ENCODE measurements at places on chromosomes 12 and 14. TPM values are rescaled to one million over a fixed set of nuclear protein-coding genes. Genes with fewer than 3 reads are reported as not detected.

- no peaks in the 10 kb centered on the region for H3K36me3 ChIP-seq
- no peaks in the 10 kb centered on the region for H3K4me1 ChIP-seq
- no peak overlapping the region for H3K27ac ChIP-seq
Measured at GRCh38 chr12:73057428-73057827, 785.3 kb downstream of the TRHDE start.

DNA sequence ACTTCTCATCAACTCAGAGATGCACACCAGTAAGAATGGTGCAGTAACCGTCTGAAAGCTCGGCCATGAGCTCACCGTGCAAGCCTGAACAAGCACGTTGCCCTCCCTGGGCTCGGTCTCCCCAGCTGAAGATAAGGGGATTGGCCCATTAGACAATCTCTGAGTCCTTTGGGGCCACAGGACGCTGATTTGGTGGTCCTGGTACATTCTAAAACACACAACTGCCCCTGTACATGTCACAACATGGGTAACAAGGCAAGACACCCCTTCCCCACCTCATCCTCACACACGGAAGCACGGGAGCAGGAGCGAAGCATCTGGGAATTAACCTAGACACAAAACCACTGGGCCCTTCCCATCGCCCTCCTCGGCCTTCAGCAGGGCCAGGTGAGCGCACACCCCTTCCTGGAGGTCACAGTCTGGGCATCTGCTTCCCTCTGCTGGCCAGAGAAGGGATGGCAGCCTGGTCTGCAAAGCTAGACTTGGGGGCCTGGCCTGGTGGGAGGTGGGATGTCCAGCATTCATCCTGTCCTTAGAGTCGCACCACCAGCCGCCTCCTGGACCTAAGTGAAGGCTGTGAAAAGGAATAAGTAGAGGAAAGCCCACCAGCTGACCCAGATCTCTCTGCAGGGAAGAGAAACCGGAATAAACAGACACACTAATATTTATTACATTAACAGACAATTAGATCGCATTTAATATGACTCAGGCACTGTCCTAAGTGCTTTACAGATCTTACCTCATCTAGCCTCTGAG, 18.9 kb upstream of the SMUG1 start:
- no peak overlapping the region for H3K27ac ChIP-seq
- no peaks in the 10 kb centered on the region for H3K4me1 ChIP-seq
- H3K4me3 ChIP-seq: no peak overlapping the region
- no peaks in the 10 kb centered on the region for H3K36me3 ChIP-seq
- H3K27me3 ChIP-seq: peaks cover 18% of the 10 kb centered on the region

GRCh38 chr12:52428121-52428520, 6.0 kb downstream of the KRT75 start:
- no peak for DNase-seq
- no peak overlapping the region for H3K27ac ChIP-seq
- no peak overlapping the region for H3K4me3 ChIP-seq
- H3K36me3 ChIP-seq: no peaks in the 10 kb centered on the region

DNA sequence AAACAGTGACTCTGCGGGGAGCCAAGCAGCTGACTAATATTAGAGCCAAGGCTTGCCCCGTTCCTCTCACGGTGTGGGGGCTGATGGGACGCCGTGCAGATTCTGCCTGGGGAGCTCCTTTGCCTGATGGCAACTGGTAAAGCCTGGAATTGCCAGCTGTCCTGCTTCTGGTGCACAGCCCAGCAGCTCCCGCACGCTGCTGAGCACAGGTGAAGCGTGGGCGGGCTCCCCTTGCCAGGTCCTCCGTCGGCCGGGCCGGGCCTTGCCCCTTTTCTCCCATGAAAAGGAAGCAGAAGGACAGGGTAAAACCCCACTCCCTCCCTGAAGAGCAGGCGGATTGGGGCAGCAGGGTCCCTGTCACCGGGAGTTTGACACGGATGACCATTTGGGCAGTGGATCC, 79.0 kb downstream of the WDR20 start:
- DNase-seq: no peak
- peaks cover 37% of the 10 kb centered on the region for H3K36me3 ChIP-seq
- H3K27me3 ChIP-seq: no peaks in the 10 kb centered on the region
- H3K27ac ChIP-seq: no peak overlapping the region

DNA sequence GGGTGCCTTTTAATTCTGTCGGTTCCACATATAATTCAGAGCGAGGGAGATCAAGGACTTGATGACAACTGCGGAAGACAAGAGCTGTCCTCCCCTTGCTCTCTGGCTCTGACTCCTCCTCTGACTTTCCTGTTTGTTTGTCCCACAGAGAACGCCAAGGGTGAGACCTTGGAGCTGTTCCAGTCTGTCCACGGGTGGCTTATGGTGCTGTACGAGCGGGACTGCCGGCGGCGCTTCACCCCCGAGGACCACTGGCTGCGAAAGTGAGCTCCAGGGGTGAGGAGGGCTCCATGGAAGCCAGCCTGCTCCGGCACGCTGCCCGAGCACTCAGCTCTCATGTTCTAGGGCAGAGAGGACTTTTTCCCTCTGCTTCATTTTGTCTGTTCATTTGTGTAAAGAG, 32.8 kb downstream of the UBE3B start:
- H3K27ac ChIP-seq: no peak overlapping the region
- no peak overlapping the region for H3K4me3 ChIP-seq
- no peaks in the 10 kb centered on the region for H3K27me3 ChIP-seq

GRCh38 chr12:76226397-76226796, 121.8 kb downstream of the BBS10 start:
- DNase-seq: no peak
- no peaks in the 10 kb centered on the region for H3K4me1 ChIP-seq
- no peaks in the 10 kb centered on the region for H3K27me3 ChIP-seq
- no peaks in the 10 kb centered on the region for H3K36me3 ChIP-seq
- H3K4me3 ChIP-seq: no peak overlapping the region

GRCh38 chr12:108173892-108174291, 44.8 kb downstream of the WSCD2 start:
- no peaks in the 10 kb centered on the region for H3K4me1 ChIP-seq
- DNase-seq: no peak
- H3K27me3 ChIP-seq: no peaks in the 10 kb centered on the region
- no peak overlapping the region for H3K4me3 ChIP-seq

DNA sequence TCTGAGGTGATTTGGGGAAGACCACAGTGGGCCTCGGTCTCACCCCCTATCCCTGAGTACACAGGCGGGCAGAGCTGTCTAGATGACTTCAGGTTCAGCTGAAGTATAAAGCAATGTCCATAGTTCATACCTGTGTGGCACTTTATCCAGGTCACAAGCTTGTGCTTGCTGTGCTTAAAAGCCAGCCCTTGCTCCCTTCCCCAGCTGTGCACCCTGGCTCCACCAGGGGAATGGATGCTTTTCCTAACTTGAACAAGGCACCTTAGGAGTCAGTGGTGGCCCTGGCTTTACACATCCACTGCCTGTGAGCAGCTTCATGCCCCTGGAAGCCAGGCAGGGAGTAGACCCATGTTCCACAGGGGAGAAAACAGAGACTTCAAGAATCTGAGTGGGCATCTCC, 5.5 kb downstream of the CARMIL3 start:
- no peaks in the 10 kb centered on the region for H3K36me3 ChIP-seq
- H3K4me3 ChIP-seq: no peak overlapping the region
- H3K4me1 ChIP-seq: peaks cover 3% of the 10 kb centered on the region
- DNase-seq: no peak

SYNDIG1L gene
- 0.11 TPM for polyA plus RNA-seq

CACNA1C gene
- polyA plus RNA-seq: 0.71 TPM

ADCY6 gene
- polyA plus RNA-seq: 6.1 TPM

ANO2 gene
- 1.4 TPM for polyA plus RNA-seq

PLEKHH1 gene
- polyA plus RNA-seq: 10.7 TPM

PRDM4 gene
- 12.8 TPM for polyA plus RNA-seq

HCAR3 gene
- 1.8 TPM for polyA plus RNA-seq

Measured in thymus (tissue), 14 donors.